M059J (cell line): ENCODE measurements at places on chromosomes 4 and X.

DNA sequence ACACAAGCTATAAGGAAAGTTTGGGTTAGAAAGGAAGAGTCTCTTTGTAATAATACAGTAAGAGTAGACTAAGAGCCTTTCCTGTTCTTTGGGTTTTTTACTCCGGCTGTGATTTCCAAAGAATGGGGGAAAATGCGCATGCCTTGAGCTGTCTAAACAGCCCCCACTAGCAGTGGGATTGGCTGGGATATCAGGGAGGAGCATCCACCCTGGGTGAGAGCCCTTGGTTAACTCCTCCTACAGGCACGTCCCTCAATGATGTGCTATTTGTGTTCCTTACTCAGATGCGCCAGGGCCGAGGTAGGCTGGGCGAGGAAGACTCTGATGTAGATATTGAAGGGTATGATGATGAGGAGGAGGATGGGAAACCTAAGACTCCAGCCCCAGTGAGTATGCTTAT lies 74.0 kb upstream of the OGT start:
- DNase-seq, result no peak

DNA sequence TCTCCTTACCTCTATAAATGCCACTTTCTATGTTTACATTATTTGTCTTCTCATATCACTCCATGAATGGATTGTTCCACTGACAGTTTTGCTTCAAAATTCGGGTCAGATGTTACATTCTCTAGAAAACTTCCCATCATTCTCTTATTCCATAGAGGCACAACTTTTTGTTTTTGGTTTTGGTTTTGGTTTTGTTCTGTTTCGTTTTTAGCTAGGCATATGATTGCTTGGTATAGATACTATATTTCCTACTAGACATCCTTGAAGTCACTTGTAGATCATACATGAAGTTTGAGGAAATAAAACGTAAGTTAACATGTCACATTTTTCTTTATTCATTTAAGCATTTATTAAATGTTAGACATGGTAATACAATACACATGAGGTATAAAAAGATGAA lies 961.0 kb downstream of the PCDH18 start:
- no peak for DNase-seq

DNA sequence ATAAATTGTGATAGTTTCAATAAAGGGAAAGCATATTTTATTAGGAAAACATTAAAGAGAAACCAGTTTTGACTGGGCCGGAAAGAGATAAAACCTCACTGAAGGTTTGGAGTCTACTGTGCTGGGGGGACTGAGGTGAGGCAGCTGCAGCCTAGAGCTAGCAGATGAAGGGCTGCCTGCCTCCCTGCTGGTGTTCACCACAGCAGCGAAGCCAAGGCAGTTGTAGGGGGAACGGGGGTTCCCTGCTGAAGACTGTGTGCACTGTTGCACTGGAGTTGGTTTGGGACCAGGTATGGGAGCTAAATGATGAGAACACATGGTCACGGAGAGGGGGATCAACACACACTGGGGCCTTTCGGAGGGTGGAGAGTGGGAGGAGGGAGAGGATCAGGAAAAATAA lies 546.5 kb upstream of the SMIM31 start:
- DNase-seq, result no peak

DNA sequence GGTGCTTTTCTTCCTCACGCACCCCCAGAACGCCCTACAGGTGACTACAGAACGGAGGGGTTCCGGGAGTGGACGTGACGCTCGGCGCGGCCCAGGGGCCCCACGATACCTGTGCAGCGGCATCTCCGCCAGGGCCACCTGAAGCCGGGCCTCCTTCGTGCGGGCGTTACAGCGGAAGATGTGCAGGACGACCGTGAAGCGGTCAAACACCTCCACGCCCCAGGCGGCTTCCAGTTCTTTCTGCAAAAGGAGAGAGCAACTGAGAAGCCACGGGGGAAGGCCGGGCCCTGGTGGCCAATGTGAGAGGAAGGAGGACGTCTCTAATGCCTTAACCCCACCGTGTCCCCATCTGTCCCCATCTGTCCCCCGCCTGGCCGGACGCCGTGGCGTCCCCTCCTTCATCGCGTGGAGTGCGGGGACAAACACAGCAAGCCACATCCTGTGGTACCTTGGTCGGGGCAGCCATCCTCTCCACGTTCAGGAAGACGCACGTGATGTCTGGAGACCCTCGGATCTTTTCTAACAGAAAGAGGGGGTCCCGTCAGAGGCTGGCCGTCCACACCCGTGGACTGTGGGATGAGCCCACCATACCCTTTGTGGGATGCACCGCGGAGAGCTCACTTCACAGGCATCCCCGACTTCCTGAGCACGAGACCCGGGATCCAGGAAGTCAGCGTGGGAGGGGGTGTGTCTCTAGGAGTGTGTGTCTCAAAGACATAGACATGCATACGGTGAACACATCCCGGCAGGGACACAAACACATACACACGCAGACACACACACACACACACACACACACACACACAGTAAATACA lies 3.6 kb downstream of the GTPBP6 start:
- DNase-seq, result no peak

GRCh38 chrX:100681599-100681998 lies 37.6 kb downstream of the SRPX2 start:
- no peak for DNase-seq

DNA sequence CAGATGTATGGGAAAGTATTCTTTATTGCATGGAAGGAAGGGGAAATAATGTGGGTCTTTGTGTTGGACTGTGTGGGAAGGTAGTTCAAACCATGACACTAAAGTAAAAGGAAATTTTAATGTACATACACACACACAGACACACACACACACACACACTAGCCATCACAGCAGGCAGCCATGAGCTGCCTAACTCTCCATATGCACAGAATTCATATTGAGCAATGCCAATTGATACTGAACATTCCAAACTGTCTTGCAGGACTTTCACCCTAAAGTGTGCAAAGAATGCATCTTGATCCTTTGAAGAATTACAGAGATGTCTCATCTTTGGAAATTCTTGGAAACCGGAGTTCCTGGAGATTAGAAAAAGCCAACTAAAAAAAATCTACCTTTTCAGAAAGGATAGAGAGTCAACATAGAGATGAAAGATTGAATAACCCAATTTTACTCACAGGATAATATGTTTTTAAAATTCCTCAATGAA lies 120.6 kb upstream of the MBNL3 start:
- DNase-seq, result no peak

- peak; percentile 63 for DNase-seq
These were observed 7.3 kb downstream of the REPS2 start for GRCh38 chrX:16953606-16954211.

GRCh38 chr4:157075811-157076577 lies at the start of gene GLRB:
Gene GLRB (plus strand): TSS chr4:157076150. CDS start chr4:157078025, 1,875 bp downstream.
- DNase-seq, result peak; percentile 34

DNA sequence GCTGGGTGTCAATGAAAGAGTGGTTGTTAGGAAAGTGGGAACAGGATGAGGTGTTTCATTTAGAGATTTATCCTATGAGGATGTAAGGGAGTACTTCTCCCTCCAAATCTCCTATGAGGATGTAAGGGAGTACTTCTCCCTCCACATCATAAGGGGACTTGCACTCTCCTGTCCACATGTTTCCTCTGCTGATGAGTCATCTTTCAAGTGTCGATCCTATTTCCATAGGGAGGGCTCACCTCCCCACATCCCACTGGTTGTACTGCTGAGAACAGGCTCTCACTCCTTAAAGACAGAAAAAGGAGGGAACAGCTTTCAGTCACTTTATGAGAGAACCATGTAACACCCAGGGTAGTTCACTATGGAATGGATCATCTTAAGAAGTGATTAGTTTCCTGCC lies 65.0 kb downstream of the INPP4B start:
- peak; percentile 29 for DNase-seq

GRCh38 chr4:4293279-4293678 lies 3.2 kb downstream of the ZBTB49 start:
- DNase-seq, result no peak

DNA sequence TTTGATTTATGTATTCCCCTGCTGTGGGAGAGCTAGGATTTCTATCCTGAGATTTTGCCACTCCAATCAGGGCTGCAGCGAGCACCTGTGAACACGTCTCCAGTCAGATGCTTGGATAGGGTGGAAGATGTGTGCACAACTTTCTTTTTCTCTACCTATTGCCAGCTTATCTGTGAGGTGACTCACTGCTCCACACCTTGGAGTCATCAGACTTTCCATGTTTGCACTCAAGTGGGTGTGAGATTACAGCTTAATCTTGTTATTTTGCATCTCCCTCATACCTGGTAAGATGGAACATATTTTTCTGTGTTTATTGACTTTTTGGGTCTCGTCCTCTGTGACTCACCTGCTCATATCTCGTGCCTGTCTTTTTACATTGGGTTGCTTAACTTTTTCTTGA lies 32.2 kb downstream of the PSAPL1 start:
- no peak for DNase-seq

GRCh38 chrX:102651242-102652011 lies at the start of gene GPRASP1:
Gene GPRASP1 (plus strand): TSS chrX:102651483. CDS start chrX:102653914, 2,431 bp downstream.
- DNase-seq, result peak; percentile 14

- DNase-seq, result no peak
These were observed 256.7 kb upstream of the LCORL start for GRCh38 chr4:18278244-18278643.

DNA sequence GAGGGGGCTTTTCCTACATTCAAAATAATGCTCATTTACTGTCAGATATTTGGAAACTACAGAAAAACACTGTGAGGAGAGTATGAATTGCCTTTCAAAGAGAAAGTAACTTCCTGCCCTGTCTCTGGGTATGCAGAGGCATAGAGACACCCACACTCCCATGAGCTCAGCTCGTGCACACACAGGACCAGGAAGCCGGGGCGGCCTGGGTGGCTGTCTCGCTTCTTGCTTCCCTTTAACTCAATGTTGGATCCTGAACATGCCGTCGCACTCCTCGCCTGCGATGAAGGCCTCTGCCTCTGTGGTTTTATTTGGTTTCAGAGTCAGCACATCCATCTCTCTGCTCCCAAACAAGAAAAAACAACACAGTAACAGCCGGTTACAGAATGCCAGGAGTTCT lies 40.1 kb upstream of the GPR78 start:
- no peak for DNase-seq

GRCh38 chr4:2599304-2599654 lies 62.8 kb downstream of the FAM193A start:
- DNase-seq, result no peak

- DNase-seq, result no peak
These were observed 17.7 kb downstream of the ADH4 start for GRCh38 chr4:99126376-99126775.

DNA sequence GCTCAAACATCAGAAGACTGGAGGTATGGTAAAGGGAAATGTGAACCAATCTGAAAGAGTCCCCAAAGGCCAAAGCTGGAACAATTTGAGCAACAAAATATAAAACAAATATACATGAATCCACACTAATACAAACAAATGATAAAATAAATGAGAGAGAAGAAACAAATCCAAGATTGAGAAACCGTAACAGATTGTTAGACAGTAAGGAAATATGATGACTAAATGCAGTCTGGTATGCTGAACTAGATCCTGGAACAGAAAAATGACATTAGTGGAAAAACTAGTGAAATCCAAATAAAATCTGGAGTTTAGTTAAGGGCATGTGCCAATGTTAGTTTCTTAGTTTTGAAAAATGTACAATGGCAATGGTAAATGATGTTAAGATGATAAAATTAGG lies 15.9 kb downstream of the PPA2 start:
- DNase-seq, result no peak

- no peak for DNase-seq
These were observed 127.4 kb downstream of the ANAPC10 start for GRCh38 chr4:144970597-144970996.

DNA sequence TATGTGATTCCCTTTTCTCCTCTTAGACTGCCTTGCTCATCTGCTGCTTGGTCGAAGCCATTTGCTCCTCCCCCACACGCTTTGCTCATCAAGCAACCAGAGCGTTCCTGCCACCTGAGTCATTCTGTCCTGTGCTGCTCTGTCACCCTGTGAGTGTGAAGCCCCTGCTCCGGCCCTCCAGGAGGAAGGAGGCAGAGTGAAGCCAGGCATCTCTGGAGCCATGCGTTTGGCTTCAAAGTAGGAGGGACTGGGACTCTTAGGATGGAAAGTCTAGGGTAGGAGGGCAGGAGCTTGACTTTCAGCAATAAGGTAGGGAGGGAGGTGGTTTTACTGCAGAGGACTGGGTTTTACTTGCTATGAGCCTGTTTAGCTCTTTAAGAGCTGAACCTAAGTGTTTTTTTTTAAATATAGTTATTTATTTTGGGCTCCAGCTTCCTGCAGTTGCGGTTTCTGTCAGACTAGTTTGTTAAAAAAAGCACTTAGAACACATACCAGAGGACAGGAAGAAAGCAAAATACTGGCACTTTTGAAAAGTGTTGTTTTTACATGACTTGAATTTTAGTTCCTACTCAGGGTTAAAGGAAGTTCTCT lies 63.6 kb downstream of the SPINK2 start:
- peak; percentile 96 for DNase-seq

- no peak for DNase-seq
These were observed 2.7 kb upstream of the WDR45 start for GRCh38 chrX:49082271-49082871.

- DNase-seq, result no peak
These were observed 128.8 kb downstream of the UCHL1 start for GRCh38 chr4:41385481-41385880.

GRCh38 chrX:106378616-106379015 lies 210.5 kb downstream of the PWWP3B start:
- DNase-seq, result no peak

DNA sequence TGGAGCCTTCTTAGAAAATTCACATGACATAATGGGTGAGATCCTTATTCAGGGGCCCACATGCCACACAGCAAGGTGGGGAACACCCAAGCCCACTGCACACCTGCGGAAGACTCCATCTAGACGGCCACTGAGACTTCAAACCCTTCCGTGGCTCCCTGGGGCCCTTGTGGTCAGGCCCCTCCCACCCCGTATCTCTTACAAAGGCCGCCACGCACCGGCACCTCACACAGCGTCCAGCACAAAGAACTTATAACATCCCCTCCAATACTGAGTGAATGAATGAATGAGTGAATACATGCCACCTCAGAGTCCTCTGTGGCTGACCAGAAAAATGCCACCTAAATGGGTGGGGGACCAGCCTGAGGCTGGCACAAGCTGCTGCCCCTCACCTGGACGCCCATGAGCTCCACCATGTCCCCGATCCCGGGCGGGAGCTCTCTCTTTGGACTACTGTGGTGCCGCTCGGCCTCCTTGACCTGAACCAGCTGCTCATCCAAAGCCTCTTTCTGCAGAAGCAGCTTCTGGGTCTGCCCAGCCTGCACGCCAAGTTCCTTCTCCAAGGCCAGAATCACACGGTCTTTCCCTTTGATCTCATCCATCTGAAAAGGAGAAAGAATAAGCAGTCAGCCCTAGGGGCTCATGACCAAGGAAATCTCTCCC lies 66.9 kb upstream of the C4orf50 start:
- no peak for DNase-seq

GRCh38 chr4:1172228-1172851 lies at the start of gene SPON2:
Gene SPON2 (minus strand): TSS chr4:1172583.
- DNase-seq, result no peak
